ENCODE measurements at places on chromosomes 5 and 9.

DNA sequence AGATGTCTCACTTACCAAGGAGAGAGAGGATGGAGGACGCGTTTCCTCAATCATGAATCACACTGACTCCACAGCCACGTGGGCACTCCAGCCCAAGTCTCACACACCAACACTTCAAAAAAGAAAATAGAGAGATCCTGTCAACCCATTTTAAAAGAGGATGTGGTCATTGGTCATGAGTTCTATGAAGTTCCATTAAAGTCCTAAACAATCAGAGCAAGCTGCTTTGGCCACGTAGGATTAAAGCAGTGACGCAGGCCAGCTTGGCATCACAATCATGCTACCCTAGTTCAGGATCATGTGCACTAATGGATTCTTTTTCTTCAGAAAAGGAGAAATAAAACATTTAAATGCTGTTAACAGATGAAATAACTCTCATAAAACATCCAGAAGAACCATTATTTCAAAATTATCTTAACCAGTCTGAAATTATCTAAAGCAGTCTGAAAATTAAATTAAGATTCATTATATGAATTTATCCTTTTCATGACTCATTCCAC, 108.1 kb downstream of the SEMA5A start:
- DNase-seq = no peak

DNA sequence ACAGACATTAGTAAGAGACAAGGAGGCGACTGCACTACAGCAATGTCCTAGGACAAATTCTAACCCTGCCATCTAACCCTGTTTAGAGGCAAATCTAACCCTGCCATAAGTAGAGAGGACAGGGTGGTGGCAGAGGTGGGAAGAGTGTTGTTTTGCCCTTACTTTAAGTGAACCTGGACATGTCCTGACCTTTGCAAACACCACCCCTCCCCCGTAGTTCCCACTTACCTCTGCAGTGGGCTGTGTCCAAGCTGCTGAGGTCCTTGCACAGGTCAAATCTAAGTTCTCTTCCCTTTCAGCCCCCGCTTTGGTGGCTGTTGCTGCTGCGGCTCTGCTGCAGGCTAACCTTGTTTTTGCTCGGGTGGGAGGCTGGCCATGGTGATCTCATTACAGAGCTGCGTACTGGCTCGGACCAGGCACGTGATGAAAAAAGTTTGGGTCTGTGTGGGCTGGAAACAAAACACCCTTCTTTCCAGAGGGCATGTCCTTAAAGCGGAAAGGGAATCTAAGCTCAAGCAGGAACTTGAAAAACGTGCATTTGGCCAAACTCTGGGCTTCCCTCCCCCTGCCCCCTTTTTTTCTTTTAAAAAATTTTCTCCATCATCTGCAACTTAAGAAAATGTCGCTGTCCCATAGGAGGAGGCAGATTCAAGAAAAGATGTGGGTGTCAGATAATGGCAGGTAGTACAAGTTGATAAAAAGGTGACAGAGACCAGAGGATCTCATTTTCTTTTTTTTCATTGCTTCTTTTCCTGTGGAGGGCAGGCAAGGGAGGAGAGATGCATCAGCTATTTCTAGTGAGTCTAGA, at the start of gene FAXDC2:
Gene FAXDC2 (minus strand): TSS at position 349 of the 808 bp plus-strand sequence. CDS start 12,425 bp downstream, outside the sequence.
- DNase-seq = peak; percentile 77

DNA sequence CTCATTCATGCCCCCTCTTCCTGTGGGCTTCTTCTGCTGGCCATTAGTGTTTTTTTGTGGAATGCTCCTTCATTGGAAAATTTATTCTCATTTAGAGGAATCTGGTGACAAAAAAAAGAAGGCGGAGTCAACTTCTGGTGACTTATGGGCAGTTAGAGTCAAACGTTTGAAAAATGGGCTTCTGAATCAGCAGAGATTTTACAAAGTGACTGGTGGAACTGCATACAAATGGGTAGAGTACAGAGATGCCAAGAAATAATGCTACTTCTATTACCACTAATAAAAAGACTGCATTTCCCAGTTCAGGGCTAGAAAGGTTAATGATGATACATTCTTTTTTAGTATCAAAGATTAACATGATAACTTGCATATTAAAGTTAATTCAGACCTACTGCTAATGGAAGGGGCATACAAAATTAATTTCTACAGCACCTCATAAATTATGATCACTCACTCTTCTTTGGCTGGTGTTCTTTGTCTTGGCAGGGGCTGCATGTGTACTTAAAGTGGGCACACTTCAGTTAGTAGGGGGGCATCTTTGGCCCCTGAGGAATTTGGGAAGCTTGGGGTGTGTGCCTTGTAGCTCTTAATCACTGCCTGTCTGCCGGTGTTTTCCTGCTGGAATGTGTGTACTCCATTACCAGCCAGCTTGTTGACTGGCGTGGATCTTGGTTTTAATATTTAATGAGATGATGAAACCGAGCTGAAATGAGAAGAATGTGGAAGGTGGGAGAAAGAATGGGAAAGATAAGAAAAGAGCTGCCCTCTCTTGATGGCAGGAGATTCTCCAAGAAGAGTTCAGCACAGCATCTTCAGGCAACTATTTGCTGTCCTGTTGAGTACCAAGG, 148.9 kb downstream of the DOCK2 start:
- no peak for DNase-seq

- no peak for DNase-seq
Observed at GRCh38 chr5:39654715-39655114, 229.9 kb upstream of the DAB2 start.

DNA sequence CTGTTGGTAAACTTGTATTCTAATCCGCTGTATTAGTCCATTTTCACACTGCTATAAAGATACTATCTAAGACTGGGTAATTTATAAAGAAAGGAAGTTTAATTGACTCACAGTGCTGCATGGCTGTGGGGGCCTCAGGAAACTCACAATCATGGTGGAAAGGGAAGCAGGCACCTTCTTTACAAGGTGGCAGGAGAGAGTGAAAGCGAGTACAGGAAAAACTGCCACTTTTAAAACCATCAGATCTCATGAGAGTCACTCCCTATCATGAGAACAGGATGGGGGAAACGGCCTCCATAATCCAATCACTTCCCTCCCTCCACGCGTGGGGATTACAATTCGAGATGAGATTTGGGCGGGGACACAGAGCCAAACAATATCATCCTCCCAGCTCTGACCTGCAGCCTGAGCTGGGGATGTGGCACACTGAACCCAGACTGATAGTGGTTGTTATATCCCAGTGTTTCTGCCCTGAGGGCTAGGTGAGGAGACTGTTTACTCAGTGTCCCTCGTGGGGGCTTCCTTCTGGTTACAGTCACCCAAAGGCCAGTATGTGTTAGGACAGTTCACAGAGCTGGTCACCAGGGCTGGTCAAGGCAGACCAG, 488.3 kb downstream of the KDM4C start:
- no peak for DNase-seq

- no peak for DNase-seq
Observed at GRCh38 chr5:160923936-160924710, 72.1 kb upstream of the ATP10B start.

Data from MCF 10A (cell line).